ENCODE measurements at places on chromosomes 6 and 20. TPM values are rescaled to one million over a fixed set of nuclear protein-coding genes. Genes with fewer than 3 reads are reported as not detected.

NKX2-4 gene
- total RNA-seq = not detected

HLA-G gene
- not detected for total RNA-seq

SLCO4A1 gene
- total RNA-seq = 160 TPM

CCN6 gene
- not detected for total RNA-seq

DEFB115 gene
- not detected for total RNA-seq

OPRM1 gene
- total RNA-seq = not detected

ZHX3 gene
- total RNA-seq = 53.3 TPM

- no peaks in the 10 kb centered on the region for H3K27me3 ChIP-seq
- H3K36me3 ChIP-seq = peaks cover 24% of the 10 kb centered on the region
- no peaks in the 10 kb centered on the region for H3K4me1 ChIP-seq
- no peak for DNase-seq
These were observed 3.1 kb downstream of the PLAGL2 start for GRCh38 chr20:32204205-32205109.

DNA sequence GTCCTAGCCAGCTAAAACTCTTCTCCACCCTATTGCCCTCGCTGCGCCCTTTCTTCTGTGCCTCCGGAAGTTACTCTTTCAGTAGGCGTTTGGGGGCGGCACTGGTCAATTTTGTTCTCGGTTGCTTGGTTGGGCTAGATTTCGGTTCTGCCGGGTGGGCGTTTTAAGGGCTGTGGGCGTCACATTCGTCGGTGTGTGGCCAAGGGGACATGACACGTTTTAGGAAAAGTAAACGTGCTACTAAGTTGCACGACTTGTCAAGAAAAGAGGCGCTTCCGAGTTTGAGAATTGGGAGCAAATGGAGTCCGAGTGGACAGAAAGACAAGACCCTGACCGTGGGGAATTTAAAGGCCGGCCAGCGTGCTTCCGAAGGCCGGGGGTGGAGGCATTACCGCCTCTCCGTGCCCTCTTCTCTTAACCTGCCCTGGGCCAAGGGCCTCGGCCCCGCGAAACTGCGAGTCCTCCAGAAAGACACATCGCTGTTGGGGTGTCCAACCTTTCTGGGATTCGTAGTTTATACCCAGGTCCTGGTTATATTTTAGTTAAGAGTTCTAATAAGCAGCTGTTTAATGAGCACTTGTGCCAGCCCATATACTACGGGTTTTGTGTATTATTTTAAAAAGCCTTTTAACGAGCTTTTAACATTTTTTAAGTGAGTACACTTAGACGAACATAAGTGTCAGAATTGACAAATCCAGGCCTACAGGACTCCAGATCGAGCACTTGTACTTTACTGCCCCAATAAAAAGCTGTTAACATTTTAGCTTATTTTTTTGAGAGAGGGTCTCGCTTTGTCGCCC, 664 bp upstream of the BAG6 start:
- peak overlapping the region; percentile 98 for H3K27ac ChIP-seq
- peak overlapping the region; percentile 70 for H3K4me3 ChIP-seq

- H3K27ac ChIP-seq = peak overlapping the region; percentile 82
- DNase-seq = no peak
- H3K36me3 ChIP-seq = peaks cover 29% of the 10 kb centered on the region
These were observed 117.6 kb downstream of the DST start for GRCh38 chr6:56524891-56525703.

GRCh38 chr20:50394569-50394968, 115.6 kb upstream of the PTPN1 start:
- no peaks in the 10 kb centered on the region for H3K27me3 ChIP-seq
- H3K4me1 ChIP-seq = peaks cover 23% of the 10 kb centered on the region
- no peak for DNase-seq
- H3K36me3 ChIP-seq = no peaks in the 10 kb centered on the region
- peak overlapping the region; percentile 90 for H3K27ac ChIP-seq
- no peak overlapping the region for H3K4me3 ChIP-seq

DNA sequence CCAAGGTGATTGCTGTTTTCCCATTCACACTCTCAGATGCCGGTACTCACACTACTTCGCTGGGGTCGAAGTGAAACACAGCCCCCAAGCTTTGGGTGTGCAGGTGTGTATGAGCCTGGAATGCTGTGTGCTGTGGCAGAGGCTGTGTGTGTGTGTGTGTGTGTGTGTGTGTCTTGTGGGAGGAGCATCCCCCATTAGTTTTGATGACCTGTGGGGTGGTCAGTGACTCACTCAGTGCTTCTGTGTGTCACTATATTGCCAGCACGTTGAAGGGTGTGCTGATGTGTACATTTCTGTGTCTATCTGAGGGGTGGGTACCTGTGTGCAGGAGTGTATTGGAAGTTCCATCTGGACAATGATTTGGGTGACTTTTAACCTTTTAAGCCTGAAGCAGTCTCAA, 5.0 kb upstream of the SLC12A5 start:
- DNase-seq = no peak
- no peaks in the 10 kb centered on the region for H3K36me3 ChIP-seq
- peaks cover 13% of the 10 kb centered on the region for H3K27me3 ChIP-seq
- peaks cover 4% of the 10 kb centered on the region for H3K4me1 ChIP-seq
- no peak overlapping the region for H3K4me3 ChIP-seq

- H3K36me3 ChIP-seq = no peaks in the 10 kb centered on the region
- H3K27me3 ChIP-seq = no peaks in the 10 kb centered on the region
- no peak overlapping the region for H3K27ac ChIP-seq
- no peak overlapping the region for H3K4me3 ChIP-seq
These were observed 36.4 kb upstream of the GCLC start for GRCh38 chr6:53581173-53581773.

DNA sequence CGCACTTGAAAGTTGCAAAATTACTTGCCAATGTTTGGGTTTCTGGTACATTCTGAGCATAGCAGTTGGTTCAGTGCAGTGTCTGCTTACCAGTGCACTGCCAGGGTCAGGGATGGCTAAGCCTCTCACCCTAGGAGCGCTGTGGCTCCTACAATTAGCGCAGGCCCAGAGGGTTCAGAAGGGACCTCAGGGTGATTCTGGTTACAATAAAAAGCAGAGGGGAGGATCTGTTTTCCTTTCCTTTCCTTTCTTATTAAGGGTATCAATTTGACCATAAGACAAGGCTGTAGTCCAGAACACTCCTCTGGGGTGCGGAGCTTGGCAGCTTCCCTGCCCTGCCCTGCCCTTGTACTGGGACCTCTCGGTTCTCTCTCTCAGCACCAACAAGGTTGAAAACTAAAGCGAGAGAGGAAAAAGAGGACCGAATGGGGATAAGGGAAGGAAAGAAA, 2.6 kb downstream of the MAFB start:
- peak overlapping the region; percentile 79 for H3K4me3 ChIP-seq
- DNase-seq = no peak
- no peaks in the 10 kb centered on the region for H3K27me3 ChIP-seq
- H3K36me3 ChIP-seq = no peaks in the 10 kb centered on the region
- no peak overlapping the region for H3K27ac ChIP-seq
- peaks cover 8% of the 10 kb centered on the region for H3K4me1 ChIP-seq

DNA sequence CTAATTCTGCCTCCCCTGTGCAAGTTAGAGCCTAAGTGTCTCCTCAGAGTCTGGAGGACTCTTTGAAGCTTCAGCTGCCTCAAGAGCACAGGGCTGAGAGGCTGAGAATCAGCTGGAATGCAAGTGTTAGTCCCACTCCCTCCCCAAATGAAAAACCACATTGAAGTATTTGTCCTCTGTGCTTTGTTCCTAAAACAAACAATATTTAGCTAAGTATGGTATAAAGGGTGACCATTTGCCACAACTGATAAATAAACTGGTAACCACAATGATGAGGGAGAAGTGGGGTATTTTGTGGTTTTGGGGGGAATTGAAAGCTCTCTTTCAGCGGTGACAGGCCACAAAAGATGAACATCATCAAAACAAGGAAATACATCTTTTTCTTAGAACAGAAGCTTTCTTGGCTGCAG, 91.7 kb upstream of the HDDC2 start:
- no peak overlapping the region for H3K27ac ChIP-seq
- no peak for DNase-seq
- H3K36me3 ChIP-seq = no peaks in the 10 kb centered on the region
- no peak overlapping the region for H3K4me3 ChIP-seq
- H3K27me3 ChIP-seq = no peaks in the 10 kb centered on the region
- no peaks in the 10 kb centered on the region for H3K4me1 ChIP-seq

DNA sequence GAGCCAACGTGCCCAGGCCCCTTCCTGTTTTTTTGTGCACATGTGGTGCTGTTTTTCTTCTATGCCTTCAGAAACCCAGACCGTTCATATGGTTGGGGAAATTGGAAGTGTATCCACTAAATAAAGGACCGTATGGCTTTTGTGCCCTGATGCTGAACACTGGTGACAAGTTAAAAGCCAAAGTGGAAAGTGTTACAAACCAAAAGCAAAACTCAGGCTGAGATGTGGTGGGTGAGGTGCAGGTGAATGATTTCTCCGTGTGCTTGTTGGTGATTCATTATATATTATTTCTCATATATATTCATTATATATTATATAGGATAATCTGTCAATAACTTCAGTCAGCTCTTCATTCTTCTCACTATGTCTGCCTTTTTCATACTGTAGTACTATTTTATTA, 148.6 kb downstream of the SOBP start:
- no peak overlapping the region for H3K4me3 ChIP-seq
- DNase-seq = no peak
- peaks cover 2% of the 10 kb centered on the region for H3K4me1 ChIP-seq
- no peaks in the 10 kb centered on the region for H3K36me3 ChIP-seq

- H3K4me1 ChIP-seq = no peaks in the 10 kb centered on the region
- DNase-seq = no peak
- no peak overlapping the region for H3K27ac ChIP-seq
- no peaks in the 10 kb centered on the region for H3K27me3 ChIP-seq
- H3K36me3 ChIP-seq = no peaks in the 10 kb centered on the region
These were observed 28.3 kb downstream of the MRS2 start for GRCh38 chr6:24431045-24431451.

DNA sequence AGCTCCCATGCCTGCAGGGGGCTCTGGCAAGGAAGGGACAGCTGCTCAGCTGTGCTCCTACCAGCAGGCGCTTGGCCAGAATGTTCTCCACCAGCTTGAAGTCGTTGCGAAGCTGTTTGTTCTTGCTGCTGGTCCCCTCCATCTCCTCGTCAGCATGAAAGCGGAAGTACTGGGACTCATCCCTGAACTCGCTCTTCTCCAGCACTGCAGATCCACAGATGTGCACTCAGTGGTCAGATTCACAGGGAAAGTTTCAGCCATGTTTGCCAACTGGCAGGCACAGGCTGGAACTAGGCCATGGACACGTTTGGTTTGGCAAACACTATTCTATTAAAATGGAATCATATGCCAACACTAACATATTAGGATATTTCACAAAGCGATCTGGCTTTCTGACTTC, 167.9 kb downstream of the PREX1 start:
- H3K27me3 ChIP-seq = no peaks in the 10 kb centered on the region
- DNase-seq = peak; percentile 90
- H3K36me3 ChIP-seq = peaks cover 29% of the 10 kb centered on the region
- peak overlapping the region; percentile 25 for H3K4me3 ChIP-seq

GRCh38 chr6:132907914-132908313, 93.5 kb downstream of the RPS12 start:
- H3K36me3 ChIP-seq = no peaks in the 10 kb centered on the region
- DNase-seq = no peak
- no peak overlapping the region for H3K4me3 ChIP-seq
- H3K27ac ChIP-seq = no peak overlapping the region

GRCh38 chr20:50625986-50626677, 65.2 kb downstream of the RIPOR3 start:
- no peak for DNase-seq
- no peak overlapping the region for H3K27ac ChIP-seq
- no peaks in the 10 kb centered on the region for H3K27me3 ChIP-seq
- H3K4me3 ChIP-seq = no peak overlapping the region

DNA sequence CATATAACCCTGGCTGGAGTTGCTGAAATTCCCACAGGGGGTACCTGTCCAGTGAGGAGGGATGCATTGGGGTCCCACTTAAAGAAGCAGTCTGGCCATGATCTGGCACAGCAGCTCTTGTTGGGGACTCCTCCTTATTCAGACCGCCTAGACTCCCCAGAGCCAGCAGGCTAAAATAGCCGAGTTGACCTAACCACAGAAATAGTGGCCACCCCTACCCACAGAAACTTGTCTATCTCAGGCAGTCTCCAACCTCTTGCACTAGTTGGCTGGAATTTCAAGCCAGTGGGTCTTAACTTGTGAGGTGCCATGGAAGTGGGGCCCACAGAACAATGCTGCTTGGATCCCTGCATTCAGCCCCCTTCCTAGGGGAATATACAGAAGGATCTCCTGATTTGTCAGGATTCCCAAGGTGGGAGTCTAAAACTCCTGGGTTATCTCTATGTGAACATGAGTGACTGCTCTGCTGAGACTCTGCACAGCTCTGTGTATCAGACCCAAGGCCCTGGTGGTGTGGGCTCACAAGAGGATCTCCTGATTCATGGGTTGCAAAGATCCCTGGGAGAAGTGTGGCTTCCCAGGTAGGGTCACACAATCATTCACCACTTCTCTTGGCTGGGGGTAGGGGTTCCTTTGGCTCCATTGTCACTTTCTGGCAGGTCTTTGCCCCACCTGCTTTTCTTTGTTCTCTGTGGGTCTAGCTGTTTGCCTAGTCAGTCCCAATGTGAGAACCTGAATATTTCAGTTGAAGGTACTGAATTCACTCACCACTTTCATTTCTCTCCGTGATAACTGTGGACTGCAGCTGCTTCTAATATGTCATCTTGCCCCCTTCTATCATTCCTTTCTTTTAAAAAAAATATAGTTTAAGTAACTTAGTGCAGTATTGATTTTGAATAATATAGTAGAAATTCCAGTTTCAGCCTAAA, 65.5 kb upstream of the CLVS2 start:
- H3K27ac ChIP-seq = no peak overlapping the region
- no peak for DNase-seq
- no peaks in the 10 kb centered on the region for H3K27me3 ChIP-seq
- no peaks in the 10 kb centered on the region for H3K4me1 ChIP-seq
- no peaks in the 10 kb centered on the region for H3K36me3 ChIP-seq
- no peak overlapping the region for H3K4me3 ChIP-seq
